ENCODE measurements at places on chromosomes 13 and 19.

DNA sequence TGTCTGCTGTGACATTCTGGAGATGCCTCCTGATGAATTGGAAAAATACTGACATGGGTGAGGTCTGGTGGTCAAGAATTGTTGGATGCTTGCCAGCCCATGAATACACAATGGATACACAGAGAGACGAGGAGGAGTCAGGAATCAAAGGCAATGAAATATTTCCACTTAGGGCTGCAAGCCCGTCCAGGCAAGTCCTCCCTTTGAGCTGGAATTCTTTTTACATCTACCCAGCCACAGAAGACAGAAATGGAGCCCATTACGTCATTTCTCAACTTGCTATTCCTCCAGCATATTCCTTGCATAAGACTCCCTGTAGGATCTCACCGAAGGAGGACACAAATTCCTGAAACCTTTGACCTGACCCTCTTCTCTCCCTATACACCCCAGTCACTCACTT lies 15.7 kb upstream of the IGFL4 start:
- DNase-seq = no peak

DNA sequence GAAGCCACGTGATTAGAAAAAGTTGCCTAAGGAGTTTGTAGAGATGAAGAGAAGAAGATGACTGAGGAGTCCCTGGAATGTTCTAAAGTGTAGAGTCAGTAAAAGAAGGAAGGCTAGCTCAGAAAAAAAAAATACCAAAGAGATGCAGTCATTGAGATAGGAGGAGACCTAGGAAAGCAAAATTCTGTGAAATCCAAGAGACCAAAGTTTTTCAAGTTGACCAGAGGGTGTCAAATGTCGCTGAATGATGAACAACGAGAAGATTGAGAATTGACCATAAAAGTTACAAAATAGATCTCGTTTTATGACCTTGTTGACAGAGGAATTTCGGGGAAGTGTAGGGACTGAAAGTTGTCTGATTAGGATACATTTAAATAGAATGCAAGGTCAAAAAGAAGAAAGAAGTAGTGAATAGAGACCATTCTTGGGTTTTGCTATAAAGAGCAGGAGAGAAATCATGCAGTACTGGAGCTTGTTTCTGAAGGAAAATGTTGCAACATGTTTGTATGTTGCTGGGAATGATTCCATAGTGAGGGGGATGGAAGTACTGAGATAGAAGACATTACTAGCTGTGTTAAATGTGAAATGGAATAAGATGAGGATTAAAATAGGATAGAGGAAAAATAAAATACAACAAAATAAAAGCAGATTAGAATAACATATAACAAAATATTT lies 30.2 kb upstream of the HTR2A start:
- no peak for DNase-seq

GRCh38 chr19:45245334-45245787 lies at the start of gene EXOC3L2:
TSS of gene EXOC3L2 (minus strand) at chr19:45245407. CDS start at chr19:45239045, 6,362 bp downstream.
- DNase-seq = no peak

DNA sequence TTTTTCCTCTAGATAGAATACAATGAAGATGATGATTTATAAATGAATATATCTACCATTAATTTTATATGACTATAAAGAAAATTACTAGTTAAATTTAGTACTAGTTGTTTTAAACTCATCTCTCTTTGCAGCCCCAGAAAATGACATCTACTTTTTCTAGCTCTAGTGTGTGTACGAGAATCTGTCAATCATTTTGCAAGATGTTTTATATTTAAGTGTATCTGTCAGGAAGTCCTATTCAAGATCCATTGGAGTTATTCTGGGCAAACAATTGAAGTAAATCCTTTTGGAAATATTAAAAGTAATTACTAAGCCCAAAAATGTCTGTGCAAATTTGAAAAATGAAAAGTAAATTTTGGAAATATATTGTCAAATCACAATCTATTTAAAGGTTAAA lies 144.3 kb upstream of the PCDH9 start:
- no peak for DNase-seq

DNA sequence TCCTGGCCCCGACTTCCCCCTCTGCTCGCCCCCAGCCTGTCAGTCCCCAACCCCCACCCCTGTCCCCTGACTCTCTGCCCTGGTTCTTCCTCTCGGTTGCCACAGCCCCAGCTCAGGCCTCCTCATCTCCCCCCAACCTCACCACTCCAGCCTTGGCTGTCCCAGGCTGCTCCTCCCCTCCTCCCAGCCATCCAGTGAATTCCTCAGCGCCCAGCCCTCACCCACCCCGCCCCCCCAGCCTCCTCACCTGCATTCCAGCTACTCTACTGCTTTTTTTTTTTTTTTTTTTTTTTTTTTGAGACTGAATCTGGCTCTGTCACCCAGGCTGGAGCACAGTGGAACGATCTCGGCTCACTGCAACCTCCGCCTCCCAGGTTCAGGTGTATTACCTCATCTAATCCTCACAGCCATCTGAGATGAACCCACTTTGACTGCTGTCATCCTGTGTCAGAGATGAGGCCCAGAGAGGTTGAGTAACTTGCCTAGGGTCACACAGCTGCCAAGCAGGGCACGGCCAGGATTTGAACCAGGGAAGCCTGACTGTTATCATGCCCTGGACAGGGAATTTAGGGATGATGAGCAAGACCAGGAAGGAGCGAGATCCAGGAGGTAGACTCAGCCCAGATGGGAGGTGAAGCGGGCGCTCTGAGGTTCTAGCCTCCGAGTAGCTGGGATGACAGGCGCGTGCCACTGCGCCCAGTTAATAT lies 2.6 kb downstream of the SULT2B1 start:
- peak; percentile 20 for DNase-seq

DNA sequence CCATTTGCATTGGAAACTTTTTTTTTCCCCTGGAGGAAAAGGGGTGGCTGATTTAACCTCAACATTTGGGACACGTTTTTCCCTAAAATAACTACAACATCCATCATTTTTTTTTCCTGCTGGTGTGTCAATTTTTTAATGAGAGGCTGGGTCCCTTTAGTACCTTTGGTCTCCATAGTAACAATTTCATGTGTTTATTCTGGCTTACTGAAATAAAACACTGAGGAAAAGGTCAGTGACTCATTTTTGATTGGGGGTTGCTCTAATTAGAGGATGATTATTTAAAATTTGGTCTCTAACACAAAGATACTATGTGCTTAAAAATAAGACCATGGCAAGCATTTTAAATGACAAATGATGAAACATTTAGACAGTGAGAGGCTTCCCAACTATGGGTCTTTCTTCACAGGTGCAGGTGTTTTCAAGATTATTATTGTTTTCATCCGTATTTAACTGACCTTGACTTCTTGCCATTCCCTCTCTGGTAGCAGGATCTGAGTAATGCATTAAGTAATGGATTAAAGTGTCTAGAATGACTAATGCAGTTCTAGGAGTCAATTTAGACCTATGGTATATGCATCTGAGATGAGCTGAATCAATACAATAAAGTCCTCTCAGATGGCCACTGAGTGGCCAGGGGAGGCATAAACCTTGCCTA lies 406.4 kb downstream of the KCNRG start:
- DNase-seq = peak; percentile 23

DNA sequence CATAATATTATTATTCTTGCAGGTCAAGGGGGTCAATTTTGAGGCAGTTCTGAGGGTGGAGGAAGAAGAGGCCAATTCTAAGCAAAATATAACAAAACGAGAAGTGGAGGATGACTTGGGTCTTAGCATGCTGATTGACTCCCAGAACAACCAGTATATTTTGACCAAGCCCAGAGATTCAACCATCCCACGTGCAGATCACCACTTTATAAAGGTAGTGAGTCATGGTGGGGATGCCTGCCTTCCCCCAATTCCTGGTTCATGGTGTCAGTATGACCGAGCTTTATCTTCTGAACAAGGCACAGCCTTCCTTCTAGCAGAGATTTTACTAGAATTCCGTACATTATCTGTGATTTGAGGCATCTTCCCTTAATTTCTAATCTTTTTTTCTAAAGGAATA lies 9.4 kb upstream of the DCUN1D2 start:
- no peak for DNase-seq

- no peak for DNase-seq
Observed at GRCh38 chr13:112953591-112954487, 15.2 kb upstream of the MCF2L start.

- no peak for DNase-seq
Observed at GRCh38 chr13:75013818-75014217, 468.2 kb downstream of the TBC1D4 start.

DNA sequence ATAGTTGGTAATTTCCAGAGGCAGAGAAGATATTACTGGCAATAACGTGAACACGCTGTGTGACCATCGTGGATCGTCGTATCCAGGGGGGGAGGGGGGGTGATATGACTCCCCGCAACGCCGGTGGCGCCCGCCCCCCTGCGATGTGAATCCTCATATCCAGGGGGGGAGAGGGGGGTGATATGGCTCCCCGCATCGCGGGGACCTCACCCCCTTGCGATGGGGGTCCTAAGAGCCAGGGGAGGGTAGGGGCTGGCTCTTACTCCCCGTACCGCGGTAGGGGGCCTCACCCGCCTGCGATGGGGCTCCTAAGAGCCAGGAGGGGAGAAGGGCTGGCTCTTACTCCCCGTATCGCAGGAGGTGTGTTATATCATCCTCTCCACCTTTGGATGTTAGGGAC lies 31.3 kb upstream of the RGCC start:
- DNase-seq = no peak

GRCh38 chr13:32253911-32254399 lies 61.2 kb downstream of the ZAR1L start:
- DNase-seq = no peak

DNA sequence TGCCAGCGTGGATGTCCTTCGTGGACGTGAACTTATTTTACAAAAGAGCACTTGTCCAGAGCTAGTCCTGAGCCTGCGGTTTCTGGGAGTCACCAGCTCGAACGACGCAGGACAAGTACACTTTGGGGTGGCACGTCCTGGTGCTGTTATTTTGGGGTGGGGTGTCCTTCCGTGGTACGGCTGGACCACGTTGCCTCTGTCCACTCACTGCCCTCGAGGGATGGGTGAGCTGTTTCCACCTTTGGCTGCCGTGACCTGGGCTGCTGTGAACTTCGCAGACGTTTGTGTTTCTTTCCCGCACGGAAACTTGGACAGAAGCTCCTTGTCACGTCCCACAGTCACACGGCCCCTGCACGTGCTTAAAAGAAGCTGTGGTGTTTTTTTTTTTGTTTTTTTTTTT lies 11.0 kb downstream of the GZMM start:
- no peak for DNase-seq

GRCh38 chr19:751501-752341 lies 809 bp downstream of the MISP start:
- no peak for DNase-seq

- DNase-seq = no peak
Observed at GRCh38 chr13:36806102-36806501, 12.9 kb upstream of the RFXAP start.

GRCh38 chr13:28574617-28575142 lies 79.8 kb upstream of the FLT1 start:
- DNase-seq = no peak

DNA sequence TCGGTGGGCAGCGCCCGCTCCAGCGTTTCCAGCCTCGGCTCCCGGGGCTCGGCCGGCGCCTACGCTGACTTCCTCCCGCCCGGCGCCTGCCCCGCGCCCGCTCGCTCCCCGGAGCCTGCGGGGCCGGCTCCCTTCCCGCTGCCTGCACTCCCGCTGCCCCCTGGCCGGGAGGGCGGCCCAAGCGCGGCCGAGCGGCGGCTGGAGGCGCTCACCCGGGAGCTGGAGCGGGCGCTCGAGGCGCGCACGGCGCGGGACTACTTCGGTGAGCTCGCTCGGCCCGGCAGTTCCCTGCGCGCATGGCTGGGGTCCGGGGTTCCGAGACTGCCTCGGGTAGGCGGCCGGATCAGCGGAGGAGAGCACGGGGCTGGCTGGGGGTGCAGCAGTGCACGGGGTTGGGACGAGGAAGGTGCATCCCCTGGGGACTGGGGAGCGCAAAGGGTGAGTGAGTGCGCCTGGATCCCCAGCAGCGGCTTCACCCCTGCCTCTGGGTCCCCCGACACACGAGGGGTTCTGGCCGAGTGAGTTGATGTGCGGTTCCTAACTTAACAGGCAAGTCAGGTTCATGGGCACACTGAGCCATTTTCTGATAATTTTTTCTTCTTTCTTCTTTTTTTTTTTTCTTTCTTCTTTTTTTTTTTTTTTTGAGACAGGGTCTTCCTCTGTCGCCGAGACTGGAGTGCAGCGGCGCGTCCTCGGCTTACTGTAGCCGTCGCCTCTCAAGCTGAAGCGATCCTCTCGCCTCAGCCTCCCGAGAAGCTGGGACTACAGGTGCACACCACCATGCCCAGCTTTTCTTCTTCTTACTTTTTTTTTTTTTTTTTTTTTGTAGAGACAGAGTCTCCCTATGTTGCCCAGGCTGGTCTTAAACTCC lies 1.1 kb downstream of the WTIP start:
- DNase-seq = no peak

DNA sequence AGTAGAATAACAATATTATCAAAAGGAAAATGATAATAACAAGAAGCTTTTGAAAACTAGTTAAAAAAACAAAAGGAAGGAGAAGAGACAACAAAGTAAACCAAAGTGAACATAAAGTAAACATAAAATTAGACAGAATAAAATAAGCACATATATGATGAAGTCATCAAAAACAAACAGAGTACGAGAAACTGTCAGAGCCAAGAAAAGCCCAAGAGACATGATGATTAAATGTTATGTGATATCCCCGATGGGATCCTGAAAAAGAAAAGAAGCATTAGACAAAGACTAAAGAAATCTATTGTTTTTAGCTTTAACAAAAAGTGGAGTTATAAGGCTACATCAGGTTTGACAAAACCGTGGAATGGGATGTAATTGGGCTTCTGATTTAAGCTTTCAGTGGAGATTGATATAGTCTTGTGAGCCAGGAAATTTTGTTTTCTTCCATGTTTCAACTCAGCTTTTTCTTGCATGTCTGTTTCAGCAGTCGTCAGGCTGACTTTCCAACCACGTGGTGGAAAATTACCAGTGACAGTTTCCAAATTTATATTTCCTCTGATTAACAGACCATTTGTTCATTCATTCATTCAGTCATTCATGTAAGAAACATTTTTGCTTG lies 64.9 kb downstream of the KL start:
- no peak for DNase-seq

- DNase-seq = no peak
Observed at GRCh38 chr13:110971486-110971885, 56.6 kb upstream of the ANKRD10 start.

DNA sequence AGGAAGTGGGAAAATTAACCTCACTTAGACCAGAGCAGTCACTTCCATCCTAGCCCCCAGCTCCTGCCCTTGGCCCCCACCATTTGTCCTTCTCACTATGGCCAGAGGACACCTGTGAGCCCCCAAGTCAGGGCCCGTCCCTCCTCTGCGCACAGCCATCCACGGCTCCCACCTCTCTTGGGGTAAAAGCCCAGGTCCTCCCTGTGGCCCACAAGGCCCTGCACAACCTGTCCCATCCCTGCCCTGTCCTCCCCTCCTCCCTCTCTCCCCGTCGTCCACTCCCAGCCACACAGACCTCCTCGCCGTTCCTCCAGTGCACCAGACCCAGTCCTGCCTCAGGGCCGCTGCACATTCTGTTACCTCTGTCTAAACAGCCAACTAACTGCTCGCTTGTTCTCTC lies 53.9 kb downstream of the SMIM24 start:
- DNase-seq = no peak
